Smooth muscle cell of the umbilical artery (primary cell): ENCODE measurements at places on chromosomes 11 and 22. TPM values are rescaled to one million over a fixed set of nuclear protein-coding genes. Genes with fewer than 3 reads are reported as not detected.

B4GALNT4 gene
- total RNA-seq = 8.0 and 10.0 TPM in 2 replicates

TALDO1 gene
- total RNA-seq = 121 and 178 TPM in 2 replicates

FAM83F gene
- total RNA-seq = not detected in 2 replicates

TTC28 gene
- 26.1 and 27.5 TPM in 2 replicates for total RNA-seq

PTPN5 gene
- not detected in 2 replicates for total RNA-seq

GGTLC3 gene
- not detected in 2 replicates for total RNA-seq

UBASH3B gene
- 19.0 and 32.7 TPM in 2 replicates for total RNA-seq

OR5A1 gene
- not detected in 2 replicates for total RNA-seq
